Parietal lobe (tissue), 2 donors: ENCODE measurements at places on chromosomes 4 and X. TPM values are rescaled to one million over a fixed set of nuclear protein-coding genes. Genes with fewer than 3 reads are reported as not detected.

Gene TMEM144
- total RNA-seq = 4.4 TPM

Gene MAGEA10
- not detected for total RNA-seq

Gene LPAR4
- total RNA-seq = 3.8 TPM

Gene CSAG1
- total RNA-seq = not detected

Gene DMP1
- total RNA-seq = not detected

Gene USP26
- under 0.01 TPM for total RNA-seq

Gene CDX4
- not detected for total RNA-seq

Gene AKAP14
- total RNA-seq = not detected

Gene MAGED4
- 127 TPM for total RNA-seq

Gene TCEAL2
- total RNA-seq = 29.4 TPM

Gene FGF16
- total RNA-seq = not detected

Gene XAGE2
- not detected for total RNA-seq

Gene GLRA2
- 86.1 TPM for total RNA-seq

Gene MAPK10
- 377 TPM for total RNA-seq

Gene CPZ
- total RNA-seq = 0.31 TPM

Gene LAP3
- 44.8 TPM for total RNA-seq

Gene DOCK11
- 29.7 TPM for total RNA-seq

Gene SSX4B
- total RNA-seq = not detected
